C1 segment of cervical spinal cord (tissue), 14 donors: ENCODE measurements at places on chromosomes 6 and 20.

GRCh38 chr6:159639721-159640120, 53.3 kb downstream of the SOD2 start:
- DNase-seq: no peak

- DNase-seq: no peak
Measured at GRCh38 chr20:64044484-64045247, 4.8 kb downstream of the SOX18 start.

DNA sequence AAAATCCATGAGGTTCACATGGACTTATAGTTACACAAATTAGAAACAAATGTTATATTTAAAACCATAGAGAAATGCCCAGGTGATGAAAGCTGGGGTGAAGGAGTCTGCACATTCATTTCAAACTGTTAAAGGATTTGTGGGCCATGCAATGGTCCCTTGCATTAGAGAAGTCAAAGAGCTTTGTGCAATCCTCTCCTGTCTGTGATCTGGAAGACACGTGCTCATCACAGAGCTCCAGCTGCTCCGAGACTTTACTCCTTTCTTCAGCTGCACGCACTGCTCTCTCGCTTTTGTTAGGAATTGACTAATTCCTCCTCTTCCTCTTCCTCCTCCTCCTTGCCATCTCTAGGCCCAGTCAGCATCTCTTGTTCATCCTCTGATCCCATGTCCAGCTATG, 4.1 kb upstream of the AIF1 start:
- no peak for DNase-seq

DNA sequence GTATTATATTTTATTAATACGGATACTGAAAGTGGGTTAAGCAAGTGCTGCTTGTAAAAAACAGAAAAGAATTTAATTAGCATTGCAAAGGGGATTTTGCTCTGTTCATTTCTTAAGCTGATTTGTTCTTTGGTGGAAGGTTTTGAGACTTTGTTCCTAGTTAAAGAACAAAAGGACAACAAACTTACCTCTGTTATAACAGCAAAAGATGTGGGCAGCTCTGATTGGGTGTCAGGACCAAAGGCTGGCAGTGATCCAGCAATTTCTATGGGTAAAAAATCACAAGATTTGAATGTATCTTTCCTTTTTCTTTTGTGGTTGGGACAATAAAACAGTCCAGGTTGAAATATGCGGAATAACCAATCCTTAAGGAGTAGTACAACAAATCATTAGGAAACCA, 68.8 kb downstream of the IMPG1 start:
- no peak for DNase-seq

DNA sequence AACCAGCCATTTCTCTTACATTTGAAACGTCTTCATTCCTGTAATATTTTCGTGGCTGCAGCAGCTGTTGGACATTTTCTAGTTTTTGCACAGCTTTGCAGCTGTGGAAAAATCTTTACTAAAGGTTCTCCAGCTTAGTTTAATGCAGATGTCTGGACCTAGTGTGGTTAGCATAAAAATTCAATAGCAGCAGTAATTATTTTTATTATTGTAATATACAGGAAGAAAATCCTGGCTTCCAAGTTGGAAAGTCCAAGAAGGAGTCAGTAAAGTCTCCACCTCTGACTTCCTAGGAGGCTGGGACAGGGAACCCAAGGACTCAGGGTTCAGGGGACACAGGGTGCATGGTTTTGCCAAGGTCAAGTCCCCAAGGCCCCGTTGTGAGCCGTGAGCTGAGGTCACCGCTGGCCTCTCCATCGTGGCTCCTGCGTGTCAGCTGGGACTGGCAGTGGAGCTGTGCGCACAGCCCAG, 230.6 kb downstream of the FNDC1 start:
- no peak for DNase-seq

- DNase-seq: peak; percentile 29
Measured at GRCh38 chr6:29792123-29793035, 35.2 kb upstream of the HLA-G start.

DNA sequence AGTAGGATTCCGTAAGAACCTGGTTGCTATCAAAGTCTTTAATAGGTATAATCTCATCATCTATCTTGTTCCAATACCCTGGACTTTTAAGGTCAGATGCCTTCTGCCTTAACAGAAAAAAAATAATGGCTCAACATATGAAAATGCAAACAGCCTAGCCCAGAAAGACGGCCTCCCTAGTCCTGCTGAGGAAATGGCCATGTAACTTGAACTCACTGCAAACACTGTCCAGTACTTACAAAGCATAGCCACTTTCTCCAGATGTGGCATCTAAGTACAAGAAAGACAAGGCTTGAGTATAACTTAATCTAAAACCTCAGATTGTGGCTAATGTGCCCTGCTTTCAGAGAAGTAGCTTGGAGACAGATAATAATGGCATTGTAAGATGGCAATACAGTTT, 26.5 kb downstream of the FASTKD5 start:
- DNase-seq: no peak

DNA sequence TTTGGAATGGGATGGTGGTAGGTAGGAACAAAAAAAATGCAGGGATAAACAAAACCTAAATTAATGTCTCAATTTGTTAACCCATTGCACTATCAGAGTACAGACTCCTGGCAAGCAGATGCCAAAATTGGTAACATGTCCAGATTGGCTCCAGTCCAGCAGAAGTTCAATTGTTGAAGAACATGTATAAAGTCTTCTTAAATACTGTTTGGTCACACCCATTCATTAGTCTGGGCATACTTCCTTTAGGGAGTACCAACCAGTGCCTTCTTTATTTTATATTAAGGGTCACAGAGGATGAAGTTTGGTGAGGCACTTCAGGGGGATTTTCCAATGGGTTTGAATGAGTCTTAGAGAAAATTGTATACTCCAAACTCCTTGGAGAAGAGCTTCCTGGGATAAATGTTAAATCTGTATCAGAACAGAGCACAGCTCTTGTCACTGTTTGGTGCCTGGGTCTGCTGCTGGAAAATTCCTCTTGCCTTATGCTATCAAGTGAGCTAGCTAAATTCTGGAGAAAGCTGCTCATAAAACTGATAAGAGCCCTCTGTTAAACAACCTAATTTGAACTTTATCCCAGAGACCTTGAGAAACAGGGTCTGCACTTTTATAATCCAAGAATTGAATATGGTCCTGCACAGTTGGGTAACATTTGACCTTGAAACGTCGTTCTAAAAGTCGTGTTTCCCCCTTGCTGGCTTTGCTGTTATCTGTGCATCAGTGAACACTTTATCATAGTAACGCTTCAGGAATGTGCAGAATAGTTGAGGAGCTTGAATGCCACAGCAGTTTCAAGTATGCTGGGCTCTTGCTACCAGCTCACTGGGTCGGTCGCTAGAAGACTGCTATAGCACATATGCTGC, 334.1 kb upstream of the CITED2 start:
- no peak for DNase-seq

DNA sequence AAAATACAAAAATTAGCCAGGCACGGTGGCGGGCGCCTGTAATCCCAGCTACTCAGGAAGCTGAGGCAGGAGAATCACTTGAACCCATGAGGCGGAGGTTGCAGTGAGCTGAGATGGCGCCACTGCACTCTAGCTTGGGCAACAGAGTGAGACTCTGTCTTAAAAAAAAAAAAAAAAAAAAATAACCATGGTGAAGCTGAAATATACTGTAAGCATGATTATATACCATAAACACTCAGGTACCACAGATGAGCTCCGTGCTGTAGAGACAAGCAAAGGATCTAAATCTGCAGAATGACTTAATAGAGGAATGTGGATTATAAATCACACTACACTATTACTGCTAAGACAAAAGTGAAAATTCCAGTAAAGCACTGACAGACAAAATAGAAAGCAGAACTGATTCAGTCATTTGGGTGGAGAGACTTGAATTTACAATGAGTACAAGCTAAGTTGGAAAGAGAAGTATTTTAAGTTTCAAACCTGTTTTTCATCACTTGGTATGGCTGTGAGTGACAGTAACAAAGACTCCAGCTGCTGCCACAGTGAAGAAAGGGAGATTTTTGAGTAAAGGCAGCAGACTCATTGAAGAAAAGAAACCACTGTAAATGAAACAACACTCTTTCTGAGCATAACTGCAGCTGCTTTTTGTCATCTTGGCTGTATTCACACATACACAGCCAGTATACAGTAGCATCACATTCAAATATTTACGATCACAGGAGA, 322.1 kb downstream of the RNGTT start:
- no peak for DNase-seq

DNA sequence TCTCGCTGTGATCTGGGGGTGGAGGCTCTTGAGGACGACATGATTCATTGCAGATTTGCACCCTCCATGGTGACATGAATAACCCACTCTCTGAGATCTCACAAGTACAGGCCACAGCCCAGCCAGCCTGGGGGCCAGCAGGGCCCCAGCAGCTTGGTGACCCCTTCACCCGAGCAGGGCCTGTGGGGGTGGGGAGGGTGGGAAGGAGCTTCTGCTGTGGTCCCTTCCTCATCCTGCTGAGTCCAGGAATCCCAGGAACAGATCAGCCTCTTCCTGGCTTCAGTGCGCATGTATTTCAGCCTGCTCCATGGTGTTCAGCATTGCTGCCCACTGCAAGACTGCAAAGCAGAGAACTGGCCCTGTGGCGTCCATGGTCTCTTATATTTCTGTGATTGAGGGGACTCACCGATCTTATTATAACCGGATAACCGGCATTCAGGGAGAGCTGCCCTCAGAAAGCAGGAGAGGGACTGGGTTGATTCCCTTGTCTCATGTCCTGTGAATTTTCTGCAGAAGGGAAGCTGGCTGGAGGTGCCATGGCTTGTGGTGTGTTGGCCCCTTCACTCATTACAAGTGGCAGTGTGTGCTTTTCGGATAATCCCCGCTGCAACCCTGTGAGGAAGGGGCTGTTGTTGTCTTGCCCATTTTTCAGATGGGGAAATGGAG, 118.8 kb upstream of the FRMD1 start:
- DNase-seq: no peak

- DNase-seq: no peak
Measured at GRCh38 chr6:118965371-118965770, 30.4 kb upstream of the MCM9 start.

- DNase-seq: no peak
Measured at GRCh38 chr6:40349901-40350746, 237.0 kb downstream of the LRFN2 start.

- DNase-seq: no peak
Measured at GRCh38 chr6:18446771-18447170, 59.6 kb downstream of the RNF144B start.
